ENCODE measurements at places on chromosomes 5 and 9.

GRCh38 chr5:99369797-99370593 lies 441.2 kb upstream of the CHD1 start:
- DNase-seq = no peak

- DNase-seq = no peak
Measured at GRCh38 chr5:8239646-8240045, 370.7 kb downstream of the MTRR start.

GRCh38 chr5:122674385-122674784 lies 100.5 kb upstream of the SNX2 start:
- no peak for DNase-seq

DNA sequence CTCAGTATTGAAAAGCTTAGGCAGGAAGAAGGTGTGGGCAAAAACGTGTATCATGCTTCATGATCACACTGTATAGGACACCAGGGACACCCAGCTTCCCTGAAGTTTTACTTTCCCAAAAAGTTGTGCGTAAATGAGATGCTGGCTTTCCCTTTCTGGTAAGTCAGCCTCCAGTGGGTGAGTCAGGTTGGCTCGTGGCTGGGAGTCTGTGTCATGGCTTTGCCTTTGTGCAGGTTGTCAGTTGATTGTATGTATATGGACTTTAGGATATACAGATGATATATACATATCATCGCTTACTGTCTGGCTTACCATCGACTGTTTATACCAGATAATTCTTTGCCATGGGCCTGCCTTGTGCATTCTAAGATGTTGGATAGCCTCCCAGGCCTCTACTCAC lies 34.2 kb downstream of the ADRB2 start:
- DNase-seq = no peak

GRCh38 chr5:92923885-92924284 lies 657.1 kb downstream of the NR2F1-AS1 start:
- no peak for DNase-seq

GRCh38 chr9:127318651-127319167 lies 54.1 kb downstream of the GARNL3 start:
- peak; percentile 78 for DNase-seq

GRCh38 chr9:133512253-133513213 lies 12.2 kb downstream of the MYMK start:
- no peak for DNase-seq

DNA sequence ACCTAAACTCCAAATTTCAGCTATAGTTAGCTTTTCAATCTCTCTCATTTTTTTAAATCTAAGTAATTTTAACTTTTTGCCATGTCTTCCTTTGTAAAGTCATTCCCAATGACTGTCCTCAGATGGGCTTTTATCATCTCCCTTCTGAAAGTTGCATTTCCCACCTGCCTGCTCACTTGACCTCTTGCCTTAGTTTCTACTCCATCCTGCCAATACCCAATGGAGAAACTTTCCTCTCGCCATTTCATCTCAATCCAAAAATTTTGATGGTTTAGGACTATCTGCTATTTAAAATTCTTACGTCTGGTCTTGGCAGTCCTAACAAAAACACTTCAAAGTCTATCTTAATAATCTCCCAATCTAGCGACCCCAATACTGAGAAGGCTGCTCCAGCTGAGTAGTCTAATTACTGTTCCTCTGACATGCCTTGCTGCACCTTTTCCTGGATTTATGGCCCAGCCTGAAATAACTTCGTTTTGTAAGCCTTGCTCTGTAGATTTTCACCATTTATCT lies 231.3 kb downstream of the PRR16 start:
- DNase-seq = no peak
